ENCODE measurements at places on chromosomes 12 and 14. TPM values are rescaled to one million over a fixed set of nuclear protein-coding genes. Genes with fewer than 3 reads are reported as not detected.

- DNase-seq = no peak
These were observed 504.9 kb downstream of the VRK1 start for GRCh38 chr14:97301931-97302559.

GRCh38 chr12:107461222-107461975, 224.2 kb upstream of the PWP1 start:
- DNase-seq = no peak

The CCDC175 gene
- not detected for total RNA-seq

DNA sequence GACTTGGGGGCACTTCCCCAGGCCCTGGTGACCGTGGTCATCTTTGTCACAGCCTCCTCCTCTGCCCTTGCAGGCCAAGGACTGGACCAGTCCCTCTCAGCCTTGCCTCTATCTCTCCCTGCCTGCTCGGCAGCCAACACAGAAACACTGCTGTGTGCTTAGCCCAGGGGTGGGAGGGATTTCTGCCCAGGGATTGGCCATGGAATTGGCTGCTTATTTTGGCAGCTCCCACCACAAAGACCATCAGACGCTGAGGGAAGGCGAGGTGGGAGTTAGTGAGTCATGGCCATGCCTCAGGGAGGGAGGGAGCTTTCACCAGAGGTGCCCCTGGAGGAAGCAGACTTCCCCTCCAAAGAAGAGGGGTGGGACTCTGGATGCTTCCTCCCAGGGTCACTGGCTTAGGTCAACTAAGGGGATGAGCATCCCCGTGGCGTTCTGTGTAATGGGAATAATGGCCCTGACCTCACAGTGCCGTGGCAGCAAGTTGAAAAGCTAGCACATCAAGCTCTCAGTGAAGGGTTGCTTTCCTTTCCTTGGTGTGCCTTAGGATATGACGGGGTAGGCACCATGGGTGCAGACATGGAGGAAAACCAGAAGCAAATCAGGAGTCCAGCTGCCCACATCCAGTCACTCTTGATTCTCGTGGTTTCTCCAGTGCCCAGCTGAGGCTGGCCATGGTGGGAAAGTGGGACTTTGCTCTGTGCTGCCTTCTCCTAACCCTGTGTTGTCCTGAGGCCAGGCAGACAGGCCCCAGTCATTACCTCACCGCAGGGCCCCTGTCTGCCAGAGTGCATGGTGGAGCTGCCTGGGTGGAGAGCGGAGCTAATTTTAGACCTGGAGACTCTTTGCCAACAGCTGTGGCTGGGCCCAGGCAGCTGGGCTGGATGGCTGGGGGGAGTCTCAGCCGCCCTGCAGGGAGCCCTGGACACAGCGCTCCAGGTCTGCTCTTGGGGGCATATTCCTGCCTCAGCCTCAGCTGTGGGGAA, 21.4 kb downstream of the B4GALNT3 start:
- no peak for DNase-seq

- no peak for DNase-seq
These were observed 101.3 kb downstream of the HMGA2 start for GRCh38 chr12:65925626-65926025.

The EPYC gene
- not detected for total RNA-seq

GRCh38 chr12:83414981-83415380, 728.3 kb downstream of the TMTC2 start:
- no peak for DNase-seq

- no peak for DNase-seq
These were observed 44.6 kb downstream of the CCDC85C start for GRCh38 chr14:99559286-99559990.

The C1S gene
- 2.6 TPM for total RNA-seq

DNA sequence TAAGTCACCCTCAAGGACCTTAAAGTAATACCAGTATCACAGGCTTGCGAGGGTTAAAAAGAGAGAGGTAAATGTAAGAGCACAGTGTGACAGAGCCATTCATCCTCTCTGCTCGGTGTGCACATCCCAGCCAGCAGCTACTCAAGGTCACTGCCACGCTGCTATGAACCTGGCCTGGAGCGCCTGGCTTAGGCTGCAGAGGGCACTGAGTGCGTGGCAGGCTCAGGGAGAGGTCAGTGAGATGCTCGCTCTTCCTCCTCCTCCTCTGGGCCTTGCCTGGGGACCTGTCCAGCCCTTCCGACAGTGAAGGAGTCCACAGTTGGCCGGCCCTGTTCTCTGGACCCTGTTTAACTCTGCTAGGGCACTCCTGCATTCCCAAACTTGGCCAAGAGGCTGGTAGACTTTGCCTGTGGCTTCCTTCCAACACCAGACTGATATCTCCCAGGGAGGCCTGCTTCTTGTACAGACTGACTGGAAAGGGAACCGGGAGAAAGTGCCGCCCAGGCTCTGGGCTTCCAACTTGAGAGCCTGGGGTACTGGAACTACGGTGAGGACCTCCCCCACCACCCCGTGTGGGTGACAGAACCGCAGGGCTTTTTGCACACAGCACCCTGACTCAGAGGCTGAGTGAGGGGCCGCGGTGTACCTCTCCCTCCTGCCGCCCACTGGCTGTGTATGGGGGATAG, 62.6 kb upstream of the CORO1C start:
- DNase-seq = no peak

- no peak for DNase-seq
These were observed 11.4 kb downstream of the PACS2 start for GRCh38 chr14:105325716-105326567.

DNA sequence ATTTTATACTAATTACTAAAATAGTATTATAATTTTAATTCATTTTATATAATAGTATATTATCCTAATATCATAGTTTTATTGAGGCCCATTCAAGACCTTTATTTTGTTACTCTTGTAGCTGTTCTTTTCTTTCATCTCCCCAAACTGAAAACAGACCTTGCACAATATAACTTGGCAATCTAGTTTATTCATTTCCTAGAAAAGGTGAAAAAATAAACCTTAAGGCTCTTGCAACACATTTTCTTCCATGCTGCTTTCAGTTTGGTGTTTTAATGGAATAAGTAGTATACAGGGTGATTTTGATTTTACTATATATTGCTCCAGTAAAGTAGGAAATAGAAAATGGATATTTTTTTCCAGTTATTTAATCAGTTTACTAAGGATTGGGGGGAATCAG, 174.0 kb downstream of the SLC2A13 start:
- no peak for DNase-seq

- no peak for DNase-seq
These were observed 10.2 kb downstream of the TPCN1 start for GRCh38 chr12:113231235-113232088.

GRCh38 chr14:51848120-51848519, 12.3 kb upstream of the GNG2 start:
- DNase-seq = no peak

GRCh38 chr14:74720526-74720925, 7.6 kb downstream of the FCF1 start:
- DNase-seq = no peak

The SLC2A14 gene
- 3.5 TPM for total RNA-seq

GRCh38 chr14:99430491-99430890, 50.2 kb downstream of the SETD3 start:
- no peak for DNase-seq

DNA sequence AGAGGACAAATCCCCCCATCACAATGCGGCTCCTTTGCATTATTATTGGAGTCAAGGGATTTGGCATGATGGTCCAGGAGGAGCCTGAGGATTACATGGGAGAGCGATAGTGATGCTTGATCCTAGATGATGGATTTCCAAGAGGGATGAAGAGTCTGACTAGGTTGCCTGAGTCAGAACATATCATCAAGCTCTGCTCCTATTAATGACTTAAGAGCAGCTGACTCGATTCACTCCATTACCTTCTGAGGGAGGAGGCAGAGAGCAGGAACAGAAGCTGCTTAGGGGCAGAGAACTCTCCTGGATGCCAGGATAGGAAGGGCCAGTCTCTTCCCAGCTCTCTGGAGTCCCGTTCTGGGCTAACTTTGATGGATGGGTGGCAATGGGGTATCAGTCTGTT, 54.0 kb upstream of the CISTR start:
- no peak for DNase-seq

DNA sequence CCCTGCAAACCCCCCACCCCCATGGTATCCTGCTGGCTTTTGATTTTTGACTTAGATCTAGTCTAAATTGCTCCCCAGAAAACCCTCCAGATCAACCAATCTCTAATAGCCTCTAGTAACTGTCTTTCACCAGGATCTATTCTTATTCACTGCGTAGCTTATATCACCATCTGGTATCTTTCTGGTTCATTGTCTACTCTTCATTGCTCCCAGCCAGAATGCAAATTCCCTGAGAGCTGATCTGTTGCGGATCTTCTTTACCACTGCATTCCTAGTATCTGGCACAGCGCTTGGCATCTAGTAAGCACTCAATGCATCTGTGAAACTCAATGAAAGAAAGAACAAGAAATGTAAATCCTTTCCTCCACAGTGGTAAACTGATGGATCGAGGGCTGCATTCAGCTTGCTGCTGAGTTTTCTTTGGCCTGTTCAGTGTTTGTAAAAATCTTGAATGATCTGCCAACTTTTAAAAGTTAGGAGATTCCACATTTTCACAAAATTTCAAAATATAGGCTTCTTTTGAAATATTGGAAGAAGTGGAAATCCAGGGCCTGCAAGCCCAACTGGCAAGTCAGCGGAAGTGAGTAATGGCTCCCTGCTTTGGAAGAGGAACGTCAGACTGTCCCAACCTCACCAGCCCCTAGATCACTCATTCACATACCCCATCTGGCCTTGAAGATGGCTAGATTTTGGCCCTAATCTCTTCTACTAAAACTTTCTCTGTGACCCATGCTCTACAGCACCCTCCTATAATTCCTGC, 274.2 kb downstream of the SSPN start:
- no peak for DNase-seq

DNA sequence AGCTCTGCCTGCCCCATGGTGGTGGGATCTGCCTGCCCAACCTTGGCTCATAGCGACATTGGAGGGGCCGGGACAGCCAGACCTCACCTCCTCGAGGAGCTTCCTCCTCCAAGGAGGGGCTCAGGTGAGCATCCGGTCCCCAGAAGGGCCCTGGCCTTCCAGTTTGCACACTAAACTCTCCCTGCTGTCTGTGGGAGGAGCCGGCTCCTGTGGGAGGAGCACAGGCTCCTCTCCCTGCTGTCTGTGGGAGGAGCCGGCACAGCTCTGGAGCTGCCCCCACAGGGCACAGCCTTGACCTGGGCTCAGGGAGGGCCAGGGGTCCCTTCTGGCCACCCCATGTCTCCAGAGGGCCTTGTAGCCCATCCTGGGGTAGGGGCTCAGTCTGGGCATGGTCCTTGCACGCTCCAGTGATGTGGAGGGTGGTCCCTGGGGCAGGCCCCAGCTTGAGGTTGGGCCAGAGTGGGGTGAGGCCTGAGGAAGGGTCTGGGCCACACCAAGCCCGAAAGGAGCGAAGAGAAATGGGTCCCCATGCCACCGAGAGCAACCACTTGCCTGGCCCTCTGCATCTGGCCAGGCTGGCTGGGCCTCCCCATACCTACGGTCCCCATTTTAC, 147.5 kb upstream of the C14orf180 start:
- no peak for DNase-seq

DNA sequence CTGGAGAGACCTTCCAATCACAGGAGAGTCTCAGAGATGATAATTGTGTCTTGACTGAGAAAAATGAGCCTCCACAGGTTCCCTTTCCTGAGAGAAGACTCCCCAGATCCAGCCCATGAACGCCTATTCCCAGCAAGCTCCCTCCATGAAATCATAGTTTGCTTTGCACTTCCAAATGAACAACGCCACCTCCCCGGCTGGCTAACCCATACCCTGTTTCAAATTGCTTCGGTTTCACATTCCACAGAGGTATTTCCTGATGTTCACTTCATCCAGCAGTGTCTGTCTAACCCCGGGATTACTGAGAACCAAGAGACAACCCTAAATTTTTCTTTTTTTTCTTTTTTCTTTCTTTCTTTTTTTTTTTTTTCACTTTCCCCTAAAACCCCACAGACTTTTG, 124.1 kb upstream of the RFLNA start:
- no peak for DNase-seq

- DNase-seq = no peak
These were observed 20.0 kb downstream of the PTHLH start for GRCh38 chr12:27952510-27952909.

The SLC22A17 gene
- 19.8 TPM for total RNA-seq

The GPR132 gene
- 47.3 TPM for total RNA-seq

The ADAM21 gene
- not detected for total RNA-seq

- DNase-seq = no peak
These were observed 311.9 kb downstream of the CEP128 start for GRCh38 chr14:80629606-80630005.

GRCh38 chr12:111267144-111267543, 101.8 kb downstream of the PHETA1 start:
- no peak for DNase-seq

GRCh38 chr14:103033681-103034096, 23.7 kb downstream of the CDC42BPB start:
- no peak for DNase-seq

- no peak for DNase-seq
These were observed 36.3 kb downstream of the DTX1 start for GRCh38 chr12:113092607-113093408.

DNA sequence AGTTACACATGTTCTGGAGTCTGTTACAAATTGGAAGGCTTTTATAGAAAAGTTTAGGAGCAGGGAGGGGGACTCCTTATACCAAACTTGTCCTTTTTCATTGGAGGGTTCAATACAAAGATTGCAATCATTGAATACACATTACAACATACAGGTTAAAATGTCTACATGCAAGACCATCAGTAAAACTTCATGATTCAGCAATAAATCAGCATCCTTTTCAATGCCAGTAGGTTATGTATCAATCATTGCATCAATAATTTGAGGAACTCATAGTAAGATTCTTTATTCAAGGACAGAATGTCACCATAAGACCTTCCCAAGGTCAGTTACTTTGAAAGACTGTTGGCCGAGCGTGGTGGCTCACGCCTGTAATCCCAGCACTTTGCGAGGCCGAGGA, 16.5 kb upstream of the GALNT8 start:
- DNase-seq = no peak

- no peak for DNase-seq
These were observed 123.1 kb upstream of the FAR2 start for GRCh38 chr12:29025937-29026336.

The RNASE2 gene
- total RNA-seq = not detected

DNA sequence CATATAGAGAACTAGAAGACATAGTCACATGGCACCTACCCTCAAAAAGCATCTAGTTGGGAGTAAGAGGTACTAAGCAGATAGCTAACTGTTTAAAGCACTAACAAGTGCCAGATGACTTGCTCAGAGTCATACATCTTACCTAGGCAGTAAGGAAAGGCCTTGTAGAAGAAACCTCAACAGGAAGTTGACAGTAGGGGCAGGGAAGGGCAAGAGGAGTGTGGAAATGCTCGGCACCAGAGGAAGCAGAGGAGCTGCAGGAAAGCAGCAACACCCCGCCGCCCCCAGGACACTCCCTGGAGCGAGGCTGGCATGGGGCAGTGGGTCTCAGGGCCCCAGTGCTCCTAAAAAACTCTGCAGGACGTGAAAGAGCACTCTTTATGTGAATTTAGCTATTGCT, 92.9 kb downstream of the PPP2R5C start:
- DNase-seq = peak; percentile 43

DNA sequence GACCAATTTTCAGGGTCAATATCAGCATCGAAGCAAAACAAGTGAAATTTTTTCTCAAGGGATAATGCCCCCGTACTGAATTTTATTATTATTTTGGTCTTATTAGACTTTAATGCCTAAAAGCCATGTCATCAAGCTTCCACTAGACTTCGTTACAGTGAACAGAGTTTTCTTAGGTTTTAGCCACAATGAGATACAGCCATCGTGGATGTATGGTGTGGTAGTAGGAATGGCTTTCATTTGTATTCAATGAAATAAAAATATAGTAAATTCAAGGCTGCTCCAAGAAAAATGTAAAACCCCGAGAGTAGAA, 11.7 kb downstream of the TAOK3 start:
- no peak for DNase-seq

Measured in CD4-positive, alpha-beta memory T cell (primary cell).